Spleen (tissue), 13 donors: ENCODE measurements at places on chromosomes 3 and 15. TPM values are rescaled to one million over a fixed set of nuclear protein-coding genes. Genes with fewer than 3 reads are reported as not detected.

TTC21A gene
- total RNA-seq: 13.2 TPM

CHRNA3 gene
- not detected for total RNA-seq

SEMA3G gene
- total RNA-seq: 16.4 TPM

CHRFAM7A gene
- total RNA-seq: 1.3 TPM

GRCh38 chr15:58010983-58011382, 54.5 kb downstream of the ALDH1A2 start:
- no peak for DNase-seq
- H3K27ac ChIP-seq: no peak overlapping the region
- no peak overlapping the region for H3K4me3 ChIP-seq
- no peaks in the 10 kb centered on the region for H3K36me3 ChIP-seq
- peaks cover 26% of the 10 kb centered on the region for H3K27me3 ChIP-seq

DNA sequence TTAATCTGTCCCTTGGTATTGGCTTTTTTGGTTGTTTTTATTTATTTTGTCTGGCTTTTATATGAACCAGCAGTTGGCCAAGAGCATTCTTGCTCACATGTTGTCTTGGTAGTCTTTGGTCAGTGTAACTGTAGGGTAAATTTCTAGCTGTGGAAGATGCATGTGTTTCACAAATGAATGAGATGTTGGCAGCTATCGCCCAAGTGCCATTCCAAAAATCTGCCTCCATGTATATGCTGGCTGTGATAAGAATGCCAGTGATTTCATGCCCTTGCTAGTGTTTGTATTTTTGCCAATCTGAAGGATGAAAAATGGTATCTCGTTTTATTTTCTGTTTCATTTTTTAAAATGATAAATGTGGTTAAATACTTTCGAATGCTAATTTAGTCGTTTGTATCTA, 50.1 kb downstream of the TLNRD1 start:
- H3K27ac ChIP-seq: no peak overlapping the region
- no peaks in the 10 kb centered on the region for H3K4me1 ChIP-seq
- H3K4me3 ChIP-seq: no peak overlapping the region
- no peak for DNase-seq
- H3K36me3 ChIP-seq: no peaks in the 10 kb centered on the region

- no peak overlapping the region for H3K27ac ChIP-seq
- H3K27me3 ChIP-seq: no peaks in the 10 kb centered on the region
- DNase-seq: no peak
- no peaks in the 10 kb centered on the region for H3K36me3 ChIP-seq
- no peak overlapping the region for H3K4me3 ChIP-seq
- peaks cover 14% of the 10 kb centered on the region for H3K4me1 ChIP-seq
These were observed 4.2 kb upstream of the TMEM41A start for GRCh38 chr3:185502987-185503386.

- no peak overlapping the region for H3K4me3 ChIP-seq
- H3K4me1 ChIP-seq: no peaks in the 10 kb centered on the region
- H3K27me3 ChIP-seq: no peaks in the 10 kb centered on the region
- peaks cover 4% of the 10 kb centered on the region for H3K36me3 ChIP-seq
- H3K27ac ChIP-seq: no peak overlapping the region
These were observed 111.4 kb downstream of the CMSS1 start for GRCh38 chr3:99928771-99929744.

DNA sequence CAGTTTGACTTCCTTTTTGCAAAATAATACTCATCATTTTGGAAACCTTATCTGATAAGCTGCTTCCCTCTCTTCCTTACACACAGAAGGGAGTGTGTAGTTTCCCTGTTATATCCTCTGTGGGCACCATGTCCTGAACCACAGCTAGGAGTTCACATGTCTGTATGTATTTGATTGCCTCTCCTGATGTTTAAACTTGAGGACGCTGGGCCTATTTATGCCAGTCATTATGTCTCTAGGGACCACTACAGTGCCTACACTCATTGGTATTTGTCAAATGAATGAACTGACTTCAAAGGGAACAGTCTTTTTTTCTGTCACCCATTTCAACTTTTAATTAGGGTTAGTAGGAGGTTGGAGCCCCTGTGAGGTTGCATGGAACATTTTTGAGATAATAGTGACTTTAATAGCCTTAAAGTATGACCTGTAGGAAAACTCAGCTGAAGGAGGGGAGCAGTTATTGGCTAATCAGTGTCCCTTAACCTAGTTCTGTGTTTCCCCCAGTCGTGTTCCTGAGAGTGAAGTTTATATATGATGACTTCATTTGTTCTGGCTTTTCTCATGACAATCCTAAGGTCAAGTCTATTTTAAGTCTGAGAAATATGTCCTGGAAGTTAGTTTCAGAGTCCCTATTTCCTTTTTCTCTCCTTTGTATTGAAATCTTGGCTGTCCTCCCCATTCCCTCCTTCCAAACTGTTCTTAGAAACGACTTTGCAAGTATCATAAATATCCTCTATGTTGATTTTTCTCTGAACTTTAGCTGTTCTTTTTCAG, 28.9 kb downstream of the PDE8A start:
- no peaks in the 10 kb centered on the region for H3K27me3 ChIP-seq
- no peak for DNase-seq
- H3K36me3 ChIP-seq: no peaks in the 10 kb centered on the region
- H3K4me3 ChIP-seq: no peak overlapping the region
- peaks cover 33% of the 10 kb centered on the region for H3K4me1 ChIP-seq
- peak overlapping the region; percentile 48 for H3K27ac ChIP-seq

- no peak overlapping the region for H3K27ac ChIP-seq
- H3K27me3 ChIP-seq: no peaks in the 10 kb centered on the region
- DNase-seq: no peak
- no peaks in the 10 kb centered on the region for H3K4me1 ChIP-seq
- H3K36me3 ChIP-seq: no peaks in the 10 kb centered on the region
- no peak overlapping the region for H3K4me3 ChIP-seq
These were observed 21.1 kb upstream of the COLQ start for GRCh38 chr3:15542614-15543013.

- DNase-seq: peak; percentile 71
- no peak overlapping the region for H3K4me3 ChIP-seq
- H3K27me3 ChIP-seq: no peaks in the 10 kb centered on the region
- no peak overlapping the region for H3K27ac ChIP-seq
- no peaks in the 10 kb centered on the region for H3K4me1 ChIP-seq
These were observed 6.7 kb downstream of the KNSTRN start for GRCh38 chr15:40388941-40389823.

DNA sequence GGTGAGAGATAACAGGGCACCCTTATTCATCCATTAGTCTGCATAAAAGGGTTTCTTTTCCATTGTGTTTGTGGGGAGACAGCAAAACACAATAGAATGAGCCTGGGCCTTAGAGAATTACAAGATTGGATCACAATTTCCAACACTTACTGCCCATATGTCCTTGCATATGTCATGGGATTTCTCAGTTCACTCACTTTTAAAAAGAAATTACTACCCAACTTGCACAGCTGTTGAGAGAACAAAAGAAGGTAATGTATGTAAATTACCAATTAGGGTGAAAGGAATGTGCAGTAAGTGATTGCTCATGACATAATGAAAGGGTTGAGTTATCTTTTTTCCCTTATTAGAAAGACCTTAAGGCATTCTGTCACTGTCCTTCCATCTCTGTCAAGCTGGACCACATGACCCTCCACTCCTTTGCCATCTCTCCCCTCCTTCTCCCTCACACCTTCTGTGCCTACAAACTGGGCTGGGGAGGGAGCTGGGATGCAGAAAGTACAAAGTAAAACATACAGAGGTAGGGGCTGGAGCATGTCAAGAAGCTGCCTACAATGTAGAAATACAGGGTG, 244.2 kb downstream of the ZMAT3 start:
- no peak overlapping the region for H3K4me3 ChIP-seq
- no peaks in the 10 kb centered on the region for H3K4me1 ChIP-seq
- no peak for DNase-seq
- H3K36me3 ChIP-seq: no peaks in the 10 kb centered on the region
- no peak overlapping the region for H3K27ac ChIP-seq

DNA sequence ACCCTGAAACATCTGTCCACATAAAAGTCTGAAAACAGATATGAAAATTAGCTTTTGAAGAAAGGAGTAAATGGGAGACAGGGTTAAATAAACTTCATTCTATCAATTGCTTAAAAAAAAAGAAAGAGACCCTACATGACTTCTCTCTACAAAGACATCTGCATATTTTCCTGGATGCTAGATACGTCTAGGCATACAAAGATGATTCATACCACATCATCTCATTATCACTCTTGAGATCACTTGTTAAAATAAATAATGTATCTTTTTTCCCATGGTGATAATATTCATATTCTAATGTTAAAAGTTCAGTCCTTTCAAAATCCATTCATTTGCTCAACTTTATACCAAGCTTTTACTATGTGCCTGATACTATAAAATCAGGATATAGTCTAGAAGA, 295.8 kb downstream of the MAGI1 start:
- no peaks in the 10 kb centered on the region for H3K4me1 ChIP-seq
- no peak overlapping the region for H3K4me3 ChIP-seq
- H3K27ac ChIP-seq: no peak overlapping the region
- no peak for DNase-seq
- H3K27me3 ChIP-seq: no peaks in the 10 kb centered on the region
- no peaks in the 10 kb centered on the region for H3K36me3 ChIP-seq

DNA sequence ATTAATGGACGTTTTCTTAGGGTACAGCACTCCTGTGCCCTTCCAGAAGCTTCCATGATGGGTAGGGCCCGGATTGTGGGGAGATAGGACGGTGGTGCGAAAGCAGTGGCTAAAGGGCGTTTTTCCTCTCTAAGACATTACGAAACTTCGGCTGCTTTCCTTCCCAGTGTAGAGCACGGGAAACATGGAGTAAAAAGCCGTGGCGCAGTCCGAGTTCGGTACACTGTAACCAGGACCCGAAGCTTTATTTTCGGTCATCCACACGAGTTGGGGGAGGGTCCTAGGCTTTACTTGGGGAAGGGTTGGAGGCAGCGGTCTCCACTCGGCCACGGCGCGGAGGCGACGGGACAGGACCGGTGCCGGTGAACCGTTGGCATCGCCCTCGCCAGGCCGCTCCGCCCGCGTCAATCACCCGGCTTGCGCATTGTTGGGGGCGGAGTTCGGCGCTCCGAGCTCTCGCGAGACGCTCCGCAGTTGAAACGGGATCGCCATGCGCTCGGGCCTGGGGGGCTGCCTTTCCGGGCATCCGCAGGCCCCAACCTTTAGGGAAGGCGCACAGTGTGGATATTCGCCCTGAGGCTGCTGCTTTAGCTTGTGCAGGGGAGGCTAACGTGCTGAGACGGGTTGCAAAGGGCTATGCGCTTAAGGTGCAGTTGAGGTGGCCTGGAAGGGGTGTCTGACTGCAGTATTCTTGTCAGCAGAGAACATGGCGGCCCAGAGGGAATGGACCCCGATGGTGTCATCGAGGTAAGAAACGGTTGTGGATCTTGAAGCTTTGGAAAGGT, 546 bp downstream of the EIF4A2 start:
- H3K4me3 ChIP-seq: peak overlapping the region; percentile 90
- H3K36me3 ChIP-seq: peaks cover 48% of the 10 kb centered on the region
- no peaks in the 10 kb centered on the region for H3K27me3 ChIP-seq
- H3K4me1 ChIP-seq: peaks cover 56% of the 10 kb centered on the region
- peak overlapping the region; percentile 97 for H3K27ac ChIP-seq
